ENCODE measurements at places on chromosomes 1 and 21.
A peak's percentile ranks its signal among the peaks of the same experiment; 100 is the strongest.

DNA sequence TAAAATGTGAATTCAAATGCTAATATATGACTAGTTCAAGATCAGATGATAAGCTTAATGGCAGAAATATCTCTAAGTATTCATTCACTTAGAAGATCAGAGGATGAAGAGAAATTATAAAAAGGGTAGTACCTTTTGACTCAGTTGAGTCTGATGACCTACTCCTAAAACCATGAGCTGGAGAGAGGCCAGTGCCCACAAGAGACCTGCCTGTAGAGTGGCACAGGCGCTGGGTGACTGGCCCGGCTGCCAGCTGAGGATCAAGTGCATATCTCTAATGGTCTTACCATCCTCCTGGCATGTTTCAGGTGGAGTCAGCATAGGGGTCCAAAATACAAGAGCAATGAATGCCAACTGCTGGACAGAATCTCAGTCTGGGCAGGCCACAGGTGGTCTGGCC lies 14.1 kb downstream of the DDAH1 start:
- no peaks in the 10 kb centered on the region for H3K4me1 ChIP-seq
- no peaks in the 10 kb centered on the region for H3K36me3 ChIP-seq
- no peaks in the 10 kb centered on the region for H3K27me3 ChIP-seq
- no peak overlapping the region for H3K4me3 ChIP-seq

GRCh38 chr1:32981003-32981901 lies 16.6 kb upstream of the RNF19B start:
- peaks cover 53% of the 10 kb centered on the region for H3K4me1 ChIP-seq
- peak overlapping the region; percentile 91 for H3K27ac ChIP-seq
- H3K27me3 ChIP-seq: peaks cover 16% of the 10 kb centered on the region
- DNase-seq: peak; percentile 71
- peak overlapping the region; percentile 64 for H3K4me3 ChIP-seq
- peaks cover 2% of the 10 kb centered on the region for H3K36me3 ChIP-seq

- H3K27ac ChIP-seq: no peak overlapping the region
- no peak for DNase-seq
- H3K4me1 ChIP-seq: no peaks in the 10 kb centered on the region
- no peaks in the 10 kb centered on the region for H3K36me3 ChIP-seq
- peaks cover 3% of the 10 kb centered on the region for H3K27me3 ChIP-seq
Measured at GRCh38 chr1:199273837-199274379, 635.1 kb downstream of the PTPRC start.

- peak; percentile 22 for DNase-seq
- H3K27ac ChIP-seq: peak overlapping the region; percentile 76
Measured at GRCh38 chr1:41682845-41683625, 198.6 kb upstream of the EDN2 start.

DNA sequence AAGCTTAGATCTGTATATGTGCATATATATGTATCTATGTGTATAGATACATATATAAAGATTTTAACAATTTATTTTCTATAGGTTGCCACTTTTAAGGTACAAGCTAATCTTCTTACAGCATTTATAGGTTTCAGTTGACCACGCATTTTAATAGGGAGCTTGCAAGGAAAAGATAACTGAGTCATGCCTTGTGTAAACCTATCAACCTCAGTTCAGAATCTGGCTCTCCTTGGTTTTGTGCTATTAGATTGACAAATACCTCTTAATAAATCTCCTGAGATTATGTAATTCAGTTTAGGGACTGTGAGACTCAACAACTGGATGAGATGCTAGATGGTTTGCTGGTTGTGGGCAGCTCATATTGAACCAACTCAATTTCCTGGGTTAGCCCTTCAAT lies 114.7 kb upstream of the SERBP1 start:
- no peak overlapping the region for H3K27ac ChIP-seq
- H3K36me3 ChIP-seq: no peaks in the 10 kb centered on the region
- H3K4me3 ChIP-seq: no peak overlapping the region
- no peaks in the 10 kb centered on the region for H3K4me1 ChIP-seq
- H3K27me3 ChIP-seq: peaks cover 14% of the 10 kb centered on the region
- DNase-seq: no peak

- no peaks in the 10 kb centered on the region for H3K4me1 ChIP-seq
- no peak overlapping the region for H3K27ac ChIP-seq
- no peaks in the 10 kb centered on the region for H3K36me3 ChIP-seq
Measured at GRCh38 chr1:237670302-237670701, 220.4 kb downstream of the ZP4 start.

GRCh38 chr1:212351588-212352362 lies 62.9 kb downstream of the PACC1 start:
- H3K4me1 ChIP-seq: no peaks in the 10 kb centered on the region
- no peak overlapping the region for H3K4me3 ChIP-seq

- H3K4me3 ChIP-seq: no peak overlapping the region
- no peak for DNase-seq
- H3K36me3 ChIP-seq: no peaks in the 10 kb centered on the region
- no peak overlapping the region for H3K27ac ChIP-seq
- no peaks in the 10 kb centered on the region for H3K4me1 ChIP-seq
- H3K27me3 ChIP-seq: no peaks in the 10 kb centered on the region
Measured at GRCh38 chr21:24272521-24272938, 1334.8 kb downstream of the MRPL39 start.

DNA sequence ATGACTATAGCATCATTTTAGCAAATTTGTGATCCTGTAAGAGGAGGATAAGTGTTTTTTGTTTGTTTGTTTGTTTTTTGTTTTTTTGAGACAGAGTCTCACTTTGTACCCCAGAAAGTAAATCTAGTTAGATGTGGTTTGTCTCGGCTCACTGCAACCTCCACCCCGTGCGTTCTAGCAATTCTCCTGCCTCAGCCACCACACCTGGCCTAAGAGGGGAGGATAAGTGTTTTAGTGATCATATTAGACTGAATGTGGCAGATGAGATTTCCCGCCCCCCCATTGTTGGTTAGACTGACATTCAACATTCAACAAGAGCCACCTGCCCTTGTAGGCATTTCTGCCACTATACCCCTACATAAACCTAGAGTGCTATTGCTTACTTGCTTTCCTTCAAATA lies 98.5 kb downstream of the OSBPL9 start:
- no peak for DNase-seq
- no peak overlapping the region for H3K4me3 ChIP-seq
- no peak overlapping the region for H3K27ac ChIP-seq
- no peaks in the 10 kb centered on the region for H3K27me3 ChIP-seq

DNA sequence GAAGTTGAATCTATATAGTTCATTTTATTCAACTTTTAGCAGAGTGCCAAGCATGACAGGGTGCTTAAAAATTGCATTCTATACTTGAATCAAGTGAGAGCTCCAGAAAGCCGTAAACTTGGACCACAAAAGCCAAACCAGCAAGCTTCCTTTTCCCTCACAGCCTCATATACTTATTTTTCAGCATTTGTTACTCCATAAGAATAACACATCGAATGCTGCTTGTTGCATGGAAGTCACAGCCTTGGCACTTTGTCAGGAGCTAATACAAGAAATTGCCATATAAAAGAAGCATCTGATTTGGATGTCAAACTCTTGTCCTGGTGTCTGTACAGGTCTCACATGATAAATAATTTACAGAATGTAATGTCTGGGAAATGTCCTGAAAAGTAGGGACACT lies 87.4 kb downstream of the PLXNA2 start:
- no peak for DNase-seq
- no peaks in the 10 kb centered on the region for H3K36me3 ChIP-seq
- H3K27ac ChIP-seq: no peak overlapping the region
- no peaks in the 10 kb centered on the region for H3K4me1 ChIP-seq
- H3K27me3 ChIP-seq: peaks cover 41% of the 10 kb centered on the region

DNA sequence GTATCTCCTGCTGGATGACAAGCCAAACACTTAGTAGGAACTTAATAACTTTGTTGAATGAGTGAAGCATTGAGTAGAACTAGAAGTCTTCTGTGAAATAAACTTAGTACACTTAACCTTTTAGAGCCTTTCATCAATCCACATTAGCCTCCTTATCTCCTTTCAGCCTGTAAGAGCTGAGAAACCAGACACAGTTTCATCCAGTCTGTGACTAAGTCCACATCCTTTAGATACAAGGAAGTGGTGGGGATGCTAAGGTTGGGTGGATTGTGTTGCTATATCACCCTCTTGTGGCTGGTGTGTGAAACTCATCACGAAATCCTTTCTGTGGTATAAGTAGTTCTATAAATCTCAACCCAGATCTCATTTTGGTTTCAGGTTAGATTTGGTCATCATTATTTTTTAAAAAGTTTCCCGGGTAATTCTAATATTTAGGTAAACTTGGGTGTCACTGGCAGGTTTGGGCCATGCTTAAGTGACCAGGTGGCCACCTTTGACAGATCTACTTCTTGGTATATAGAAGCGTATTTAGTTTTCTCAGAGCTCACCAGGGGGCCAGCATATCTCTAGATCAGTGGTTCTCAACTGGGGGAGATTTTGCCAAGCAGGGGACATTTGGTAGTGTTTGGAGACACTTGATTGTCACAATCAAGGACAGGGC lies 27.8 kb upstream of the CD84 start:
- H3K4me1 ChIP-seq: peaks cover 45% of the 10 kb centered on the region
- no peak overlapping the region for H3K4me3 ChIP-seq
- H3K36me3 ChIP-seq: peaks cover 70% of the 10 kb centered on the region
- peak; percentile 76 for DNase-seq

- H3K27ac ChIP-seq: no peak overlapping the region
- H3K27me3 ChIP-seq: peaks cover 2% of the 10 kb centered on the region
- no peak overlapping the region for H3K4me3 ChIP-seq
Measured at GRCh38 chr1:76274302-76274701, 199.8 kb downstream of the ST6GALNAC3 start.

DNA sequence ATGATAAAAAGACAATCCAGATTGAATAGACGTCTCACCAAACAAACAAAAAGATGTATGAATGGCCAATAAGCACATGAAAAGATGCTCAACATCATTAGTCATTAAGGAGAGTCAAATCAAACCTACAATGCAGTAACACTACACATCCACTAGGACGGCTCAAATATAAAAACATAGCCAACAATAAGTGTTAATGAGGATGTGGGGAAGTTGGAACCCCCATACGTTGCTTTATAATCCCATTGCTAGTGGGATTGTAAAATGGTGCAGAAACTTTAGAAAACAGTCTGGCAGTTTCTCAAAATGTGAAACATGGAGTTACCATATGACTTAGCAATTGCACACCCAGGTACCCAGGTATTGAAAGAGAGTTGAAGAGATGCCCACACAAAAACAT lies 14.7 kb upstream of the IL24 start:
- peaks cover 2% of the 10 kb centered on the region for H3K4me1 ChIP-seq
- no peak overlapping the region for H3K4me3 ChIP-seq
- H3K27ac ChIP-seq: no peak overlapping the region
- peaks cover 7% of the 10 kb centered on the region for H3K36me3 ChIP-seq

Measured in activated naive CD4-positive, alpha-beta T cell treated with anti-CD3 and anti-CD28 coated beads, Interleukin-2, amount 10 ng/mL, durations not matched to agents 7 days and 5 days (primary cell).